ENCODE measurements at places on chromosomes 2 and 18.
A peak's percentile ranks its signal among the peaks of the same experiment; 100 is the strongest.

DNA sequence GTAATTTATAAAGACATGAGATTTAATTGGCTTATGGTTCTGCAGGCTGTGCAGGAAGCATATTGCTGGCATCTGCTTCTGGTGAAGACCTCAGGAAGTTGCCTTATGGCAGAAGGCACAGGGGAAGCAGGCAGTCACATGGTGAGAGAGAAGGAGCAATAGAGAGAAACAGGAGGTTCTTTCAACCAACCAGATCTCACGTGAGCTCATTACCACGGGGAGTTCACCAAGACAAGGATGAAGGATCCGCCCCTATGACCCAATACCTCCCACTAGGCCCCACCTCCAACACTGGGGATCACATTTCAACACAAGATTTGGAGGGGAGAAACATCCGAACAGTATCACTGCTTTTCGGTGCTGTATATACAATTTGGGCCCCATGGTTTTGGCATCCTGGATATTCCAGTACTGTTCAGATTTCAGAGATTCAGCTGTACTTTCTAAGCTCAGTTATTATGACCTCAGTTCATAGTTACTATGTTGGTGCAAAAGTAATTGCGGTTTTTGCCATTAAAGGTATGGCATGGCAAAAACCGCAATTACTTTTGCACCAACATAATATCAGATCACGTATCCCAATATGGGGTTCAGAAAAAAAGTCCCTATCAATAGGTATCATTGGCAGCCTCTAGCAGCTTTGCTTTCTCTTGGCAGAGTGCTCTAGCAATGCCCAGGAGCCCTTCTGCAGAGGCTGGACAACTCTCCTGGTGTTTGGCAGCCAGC is 189.6 kb upstream of the SIX3 start:
- DNase-seq: no peak

- no peak for DNase-seq
Measured at GRCh38 chr2:132604561-132604960, 65.4 kb downstream of the LYPD1 start.

- DNase-seq: no peak
Measured at GRCh38 chr2:24820598-24821432, 27.6 kb downstream of the CENPO start.

GRCh38 chr18:69590150-69590549 is 189.5 kb downstream of the DOK6 start:
- no peak for DNase-seq

DNA sequence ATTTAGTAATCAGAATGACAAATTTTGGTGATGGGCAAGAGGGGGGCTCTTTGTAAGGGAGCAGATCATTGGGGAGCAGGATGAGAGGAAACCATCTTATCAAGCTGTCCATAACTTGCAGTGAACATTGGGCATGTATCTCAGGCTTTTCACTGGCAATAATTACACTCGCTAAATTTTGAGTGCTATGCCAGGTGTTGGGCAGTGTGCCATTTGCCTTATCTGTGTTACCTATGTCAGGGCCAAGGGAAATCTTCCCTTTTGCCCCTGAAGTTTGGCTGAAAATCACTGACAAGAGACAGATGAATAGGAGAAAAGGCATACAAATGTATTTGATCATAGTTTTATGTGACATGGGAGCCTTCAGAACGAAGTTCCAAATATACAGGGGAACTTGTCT is 39.0 kb downstream of the NOSTRIN start:
- no peak for DNase-seq

DNA sequence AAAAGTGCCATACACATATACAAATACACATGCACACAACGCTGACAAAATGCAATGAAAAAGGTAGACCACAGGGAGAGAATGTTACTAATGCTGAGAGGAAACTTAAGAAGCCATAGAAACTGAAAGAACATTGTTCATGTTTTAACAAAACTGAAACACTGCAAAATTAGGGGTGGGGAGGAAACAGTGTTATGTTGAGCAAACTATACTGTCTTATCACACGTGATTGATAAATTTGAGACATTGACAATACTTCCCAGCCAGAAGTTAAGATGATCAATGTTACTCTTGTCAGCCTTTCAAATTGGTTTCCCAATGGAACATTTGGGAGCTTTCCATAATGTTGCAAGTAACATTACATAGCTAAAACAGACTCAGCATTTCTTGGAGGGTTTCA is 165.5 kb downstream of the L3MBTL4 start:
- peak; percentile 62 for DNase-seq

DNA sequence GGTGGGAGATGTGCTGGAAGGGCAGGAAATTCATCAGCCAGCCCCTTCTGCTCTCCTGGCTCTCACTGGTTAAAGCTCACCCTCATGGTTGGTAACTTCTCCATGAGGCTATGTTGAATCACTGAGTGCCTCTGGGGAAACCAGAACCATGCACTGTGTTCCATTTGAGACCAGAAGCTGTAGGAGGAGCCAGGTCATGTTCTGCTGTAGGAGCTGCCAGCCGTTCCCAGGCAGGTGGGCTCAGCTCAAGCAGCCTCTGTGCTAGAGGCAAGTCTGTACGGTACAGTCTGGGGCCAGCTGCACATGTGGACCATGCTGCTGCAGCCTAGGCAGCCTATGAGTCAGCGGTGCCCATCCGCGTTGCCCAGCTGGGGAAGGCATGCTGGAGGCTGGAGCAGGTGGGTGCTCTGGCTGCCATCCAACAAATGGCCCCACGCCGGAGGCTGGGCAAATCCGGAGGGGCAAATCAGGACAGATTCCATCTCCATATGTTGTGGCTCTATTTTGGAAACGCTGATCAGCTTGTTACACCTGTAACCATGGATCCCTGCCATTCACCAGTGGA is 22.0 kb upstream of the KCNF1 start:
- DNase-seq: no peak

- no peak for DNase-seq
Measured at GRCh38 chr2:200239216-200239615, 67.3 kb upstream of the SPATS2L start.

Measured in GM12878 (cell line).